Adrenal gland (tissue), 19 donors: ENCODE measurements at places on chromosomes 6 and 20. TPM values are rescaled to one million over a fixed set of nuclear protein-coding genes. Genes with fewer than 3 reads are reported as not detected.

DNA sequence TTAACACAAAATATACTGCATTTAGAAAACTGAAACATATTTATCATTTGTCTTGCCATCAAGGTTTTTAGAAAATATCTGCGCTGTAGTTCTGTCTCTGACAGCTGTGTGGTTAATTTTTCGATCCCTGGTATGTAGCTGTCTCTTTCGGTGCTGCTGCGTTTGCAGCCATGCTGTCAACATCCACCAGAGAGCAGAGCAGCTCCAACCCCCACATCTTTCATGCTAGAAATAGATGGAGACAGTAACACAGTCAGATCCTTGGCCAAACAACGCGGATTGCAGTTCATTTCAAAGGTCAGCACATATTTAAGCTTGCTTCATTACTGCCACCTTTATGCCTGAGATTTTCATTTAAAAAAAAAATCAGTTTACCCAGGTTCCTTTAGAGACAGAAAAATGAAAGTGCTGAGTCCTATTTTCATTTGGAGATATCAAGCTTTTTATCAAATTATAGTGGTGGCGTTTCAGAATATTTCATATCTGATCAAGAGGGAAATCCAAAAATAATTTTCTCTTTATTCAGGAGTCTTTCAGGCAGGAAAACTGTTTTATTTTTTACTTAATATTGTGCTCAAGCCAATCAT is 157.7 kb upstream of the MMS22L start:
- no peaks in the 10 kb centered on the region for H3K27me3 ChIP-seq
- no peak overlapping the region for H3K4me3 ChIP-seq
- H3K27ac ChIP-seq = no peak overlapping the region
- DNase-seq = no peak
- no peaks in the 10 kb centered on the region for H3K36me3 ChIP-seq
- H3K4me1 ChIP-seq = no peaks in the 10 kb centered on the region

The SLC22A7 gene
- polyA plus RNA-seq = not detected

The TNNC2 gene
- 4.3 TPM for polyA plus RNA-seq

DNA sequence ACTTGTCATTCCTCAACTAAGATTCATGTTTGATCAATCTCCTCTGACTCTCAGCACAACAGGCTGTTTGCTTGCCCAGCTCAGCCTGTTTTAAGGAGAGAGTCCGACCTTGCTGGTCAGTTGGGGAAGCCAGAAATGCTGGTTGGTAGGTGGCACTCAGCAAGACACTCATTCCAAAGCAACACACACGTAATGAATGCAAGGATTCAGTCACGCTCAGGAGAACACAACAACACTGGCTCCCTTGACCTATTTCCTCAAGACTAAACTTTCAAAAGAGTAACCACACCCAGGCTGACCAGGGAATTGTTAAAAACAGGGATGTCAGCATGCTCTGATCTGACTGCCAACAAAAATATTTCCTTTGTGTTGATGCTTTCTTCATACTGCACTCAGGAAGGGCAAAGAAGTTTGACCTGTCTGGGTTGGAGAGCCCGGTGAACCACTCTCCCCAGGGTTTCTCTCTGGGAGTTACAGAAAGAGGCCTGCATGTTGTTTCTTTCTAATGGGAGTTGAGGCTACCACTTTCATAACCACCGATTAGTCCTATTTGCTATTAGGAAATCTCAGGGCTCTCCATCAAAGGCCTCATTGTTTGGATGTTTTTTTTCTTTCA is 25.6 kb upstream of the PREP start:
- H3K4me3 ChIP-seq = no peak overlapping the region
- no peak overlapping the region for H3K27ac ChIP-seq
- peak; percentile 10 for DNase-seq
- H3K4me1 ChIP-seq = no peaks in the 10 kb centered on the region
- no peaks in the 10 kb centered on the region for H3K36me3 ChIP-seq
- H3K27me3 ChIP-seq = no peaks in the 10 kb centered on the region

GRCh38 chr20:5539691-5540090 is 210.5 kb upstream of the SHLD1 start:
- no peaks in the 10 kb centered on the region for H3K36me3 ChIP-seq
- H3K27me3 ChIP-seq = no peaks in the 10 kb centered on the region
- DNase-seq = no peak
- no peak overlapping the region for H3K27ac ChIP-seq
- H3K4me1 ChIP-seq = no peaks in the 10 kb centered on the region
- no peak overlapping the region for H3K4me3 ChIP-seq

DNA sequence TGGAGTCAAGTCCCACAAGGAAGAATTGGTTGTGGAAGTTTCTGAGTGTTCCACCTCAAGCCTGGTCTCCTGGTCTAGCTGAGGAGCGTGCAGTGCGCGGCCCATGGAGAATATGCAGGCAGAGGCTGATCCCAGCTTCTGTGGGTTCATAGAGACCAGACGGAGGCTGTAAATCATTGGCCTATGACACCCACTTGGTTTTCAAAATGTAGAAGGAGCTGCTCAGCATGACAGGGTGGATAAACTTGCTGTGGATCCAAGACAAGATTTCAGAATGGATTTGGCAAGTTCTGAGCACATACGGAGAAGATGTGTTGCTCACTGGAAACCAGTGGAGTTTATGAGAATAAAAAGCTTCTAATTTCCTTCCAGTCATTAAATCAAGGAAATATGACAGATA is 744 bp downstream of the KIF25 start:
- no peaks in the 10 kb centered on the region for H3K4me1 ChIP-seq
- no peaks in the 10 kb centered on the region for H3K27me3 ChIP-seq
- no peak for DNase-seq
- no peaks in the 10 kb centered on the region for H3K36me3 ChIP-seq

The TBX18 gene
- polyA plus RNA-seq = 1.0 TPM
